ENCODE measurements at places on chromosomes 7 and 10.
A peak's percentile ranks its signal among the peaks of the same experiment; 100 is the strongest.

GRCh38 chr7:155794196-155794595 is 18.1 kb downstream of the SHH start:
- no peak for DNase-seq

DNA sequence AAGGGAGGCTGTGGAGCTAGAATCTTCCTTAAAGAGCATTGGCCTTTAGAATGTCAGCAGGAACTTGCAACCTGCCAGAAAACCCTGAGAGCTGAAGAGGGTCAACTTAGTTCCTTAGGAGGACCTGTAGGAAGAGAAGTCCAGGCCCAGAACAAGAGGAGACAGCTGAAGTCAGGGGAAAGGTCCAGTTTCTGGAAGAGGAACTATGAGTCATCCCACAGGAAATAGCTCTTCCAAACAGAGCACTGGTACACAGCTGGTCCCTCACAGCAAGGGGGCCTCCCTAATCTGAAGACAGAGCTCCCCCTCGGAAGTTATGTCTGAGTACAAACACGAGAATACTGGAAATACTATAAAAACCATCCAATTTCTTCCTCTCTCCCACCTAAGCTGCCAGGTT is 98.9 kb downstream of the HERPUD2 start:
- DNase-seq, result no peak

DNA sequence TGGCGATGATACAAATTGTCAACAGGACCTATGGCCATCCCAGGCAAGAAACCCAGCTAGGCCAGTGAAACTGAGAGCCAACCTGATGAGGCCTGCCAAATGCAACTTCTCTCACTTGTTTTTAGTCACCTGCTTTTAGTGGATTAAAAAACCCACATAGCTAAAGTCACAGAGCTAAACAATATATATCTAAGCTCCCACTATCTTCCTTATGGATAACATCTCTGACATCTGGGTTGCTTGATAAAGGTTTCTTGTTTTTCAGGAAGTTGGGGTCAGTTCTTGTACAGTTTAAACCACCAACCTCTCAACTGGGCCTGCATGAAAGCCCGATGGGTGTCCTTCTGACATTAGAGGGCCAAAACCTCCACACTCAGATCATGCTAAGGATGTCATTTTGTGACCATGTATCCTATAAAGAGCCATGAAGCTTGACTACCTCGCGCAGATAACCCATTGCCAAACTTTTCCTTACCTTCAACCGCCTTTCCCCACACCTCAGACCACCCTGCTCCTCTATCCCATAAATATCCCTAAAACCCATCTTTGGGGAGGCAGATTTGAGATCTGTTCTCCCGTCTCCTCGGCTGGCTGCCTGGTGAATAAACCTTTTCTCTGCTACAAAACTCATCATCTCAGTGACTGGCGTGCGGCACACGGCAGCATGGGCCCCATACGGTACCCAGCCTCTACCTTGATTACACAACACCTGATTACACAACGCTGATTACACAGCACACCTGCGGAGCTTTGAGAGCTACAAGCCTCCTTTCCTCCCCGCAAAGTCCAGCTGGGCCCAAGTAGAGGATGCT is 797 bp upstream of the STMP1 start:
- peak; percentile 49 for DNase-seq

DNA sequence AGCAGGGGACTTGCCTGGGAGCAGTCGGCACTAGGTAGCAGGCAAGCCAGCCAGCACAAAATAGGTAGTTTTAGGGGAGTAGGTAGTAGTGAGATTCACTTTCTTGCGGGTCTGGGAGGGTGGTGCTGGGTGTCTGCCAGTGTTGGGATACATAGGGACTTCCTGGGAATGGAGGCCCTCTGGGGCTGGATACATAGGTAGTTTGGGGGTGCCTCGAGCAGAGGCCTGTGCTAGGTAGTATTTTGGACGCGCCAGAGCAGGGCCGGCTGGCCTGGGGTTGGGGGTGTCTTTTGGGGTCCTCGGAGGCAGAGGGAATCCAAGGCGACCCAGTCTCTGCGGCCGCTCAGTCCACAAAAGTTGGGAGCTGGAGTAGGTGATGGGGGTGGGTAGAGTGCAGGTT is 2.0 kb upstream of the HOXA3 start:
- DNase-seq, result no peak

- no peak for DNase-seq
These were observed 90.8 kb downstream of the SFMBT2 start for GRCh38 chr10:7320072-7320471.

- DNase-seq, result no peak
These were observed 299.1 kb downstream of the PCDH15 start for GRCh38 chr10:54501929-54502328.

DNA sequence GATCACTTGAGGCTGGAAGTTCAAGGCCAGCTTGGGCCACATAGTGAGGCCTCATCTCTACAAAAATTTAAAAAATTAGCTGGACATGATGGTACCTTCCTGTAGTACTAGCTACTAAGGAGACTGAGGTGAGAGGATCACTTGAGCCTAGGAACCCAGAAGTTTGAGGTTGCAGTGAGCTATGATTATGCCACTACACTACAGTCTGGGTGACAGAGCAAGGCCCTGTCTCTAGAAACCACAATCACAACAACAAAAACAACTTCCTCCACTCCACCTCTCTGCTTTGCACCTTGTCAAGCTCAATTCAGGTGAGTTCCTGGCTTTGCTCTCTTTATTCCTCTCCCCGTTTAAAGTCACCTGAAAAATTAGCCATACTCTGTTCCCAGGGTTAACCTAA is 8.3 kb upstream of the CAPZA2 start:
- DNase-seq, result no peak
